ENCODE measurements at places on chromosomes 1 and 21. TPM values are rescaled to one million over a fixed set of nuclear protein-coding genes. Genes with fewer than 3 reads are reported as not detected.

DNA sequence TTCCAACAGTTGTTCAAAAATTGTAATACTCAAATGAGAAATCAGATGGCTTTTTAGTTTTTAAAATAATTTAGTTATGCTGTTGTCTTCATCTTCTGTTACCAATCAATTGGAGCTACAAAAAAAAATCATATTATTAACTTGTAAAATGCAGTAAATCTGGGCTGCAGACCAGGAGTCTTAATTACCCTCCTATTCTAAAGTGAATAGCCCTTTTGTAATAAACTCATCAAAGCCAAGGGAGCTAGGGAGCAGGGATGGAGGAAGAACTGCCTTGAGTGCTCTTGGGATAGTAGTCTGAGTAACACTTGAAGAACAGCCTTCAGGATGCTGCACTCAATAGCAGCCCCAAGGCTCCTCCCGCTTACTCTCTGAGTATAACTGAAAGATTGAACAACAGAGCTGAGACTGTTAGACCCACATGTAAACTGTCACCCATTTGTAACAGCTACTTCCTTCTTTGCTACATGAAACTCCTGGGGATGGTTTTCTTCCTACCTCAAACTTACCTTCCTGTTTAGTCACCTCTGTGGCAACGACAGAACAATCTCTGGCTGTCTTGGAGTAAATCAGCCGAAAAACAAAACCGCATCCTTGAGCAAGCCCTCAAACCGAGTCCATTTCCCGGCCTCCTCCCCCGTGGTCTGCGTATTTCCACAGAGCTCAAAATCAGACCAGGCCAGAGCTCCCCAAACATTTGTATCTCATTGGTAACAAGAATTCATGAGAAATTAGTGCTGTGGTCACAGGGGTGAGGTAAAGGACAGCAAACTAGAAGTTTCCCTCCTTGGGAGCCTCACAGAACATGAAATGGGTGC lies 55.9 kb downstream of the CD58 start:
- DNase-seq: no peak

Gene HHAT
- total RNA-seq: 3.4 TPM

DNA sequence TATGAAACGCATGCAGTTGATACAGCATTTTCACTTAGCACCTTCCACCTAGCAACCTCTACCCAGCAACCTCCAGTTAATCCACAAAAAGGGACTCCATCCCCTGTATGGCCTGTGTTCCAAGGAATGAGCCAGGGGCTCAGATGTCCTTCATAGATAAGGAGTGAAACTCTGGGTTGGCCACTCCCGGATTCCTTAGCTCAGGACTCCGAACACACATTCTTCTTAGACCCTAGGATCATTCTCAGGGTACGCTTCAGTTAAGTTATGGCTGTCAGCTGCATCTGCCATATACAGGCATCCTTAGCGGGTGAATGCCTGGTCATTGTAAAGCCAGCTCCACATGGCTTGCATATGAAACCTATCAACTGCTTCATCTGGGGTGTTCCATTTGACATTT lies 15.9 kb upstream of the IFI6 start:
- DNase-seq: no peak

DNA sequence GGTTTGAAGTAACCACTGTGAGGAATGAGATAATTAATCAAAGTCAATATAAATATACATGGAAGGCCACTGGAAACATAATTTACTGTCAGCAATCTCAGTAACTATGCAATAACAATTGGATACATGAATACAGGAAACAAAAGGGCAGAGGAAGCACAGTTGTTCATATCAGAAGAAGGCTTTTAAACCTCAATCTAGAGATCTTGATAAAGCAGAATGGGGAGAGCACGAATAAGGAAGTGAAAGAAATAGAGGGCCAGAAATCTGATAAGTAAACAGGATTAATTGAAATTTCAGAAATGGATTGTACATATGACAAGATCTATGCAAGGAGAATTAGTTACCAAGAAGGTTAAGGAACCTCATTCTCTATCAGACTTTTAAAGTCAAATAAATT lies 93.0 kb downstream of the EVI5 start:
- DNase-seq: no peak

DNA sequence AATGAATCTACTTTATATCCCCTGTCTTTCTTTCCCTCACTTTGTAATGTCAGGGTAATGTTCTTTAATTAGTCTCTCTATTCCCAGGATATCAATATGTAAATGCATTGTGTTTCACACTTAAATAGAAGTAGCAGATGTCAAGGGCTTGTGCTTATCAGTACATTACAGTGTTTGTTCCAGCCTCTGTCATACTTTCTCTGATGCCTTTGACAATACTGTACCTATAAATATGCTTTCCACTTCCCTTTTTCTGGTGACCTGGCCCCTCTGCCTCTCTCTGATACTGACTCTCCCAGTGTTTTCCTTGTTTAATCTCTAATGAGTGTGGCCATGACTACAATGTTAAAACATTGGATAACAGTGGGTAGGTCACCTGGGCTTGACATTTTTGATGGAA lies 862.0 kb upstream of the NEGR1 start:
- DNase-seq: no peak

Gene CRYZL1
- 57.8 TPM for total RNA-seq

DNA sequence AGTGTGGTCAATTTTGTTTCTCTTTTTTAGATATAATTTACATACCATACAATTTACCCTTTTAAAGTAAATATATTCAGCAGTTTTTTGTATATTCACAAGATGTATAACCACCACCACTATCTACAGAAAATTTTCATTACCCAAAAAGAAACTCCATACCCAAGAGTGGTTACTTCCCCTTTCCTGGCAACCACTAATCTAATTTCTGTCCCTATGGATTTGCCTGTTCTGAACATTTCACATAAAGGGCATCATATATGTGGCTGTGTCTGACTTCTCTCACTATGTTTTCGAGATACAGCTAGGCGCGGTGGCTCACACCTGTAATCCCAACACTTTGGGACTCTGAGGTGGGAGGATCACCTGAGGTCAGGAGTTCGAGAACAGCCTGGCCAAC lies 13.6 kb downstream of the PACC1 start:
- DNase-seq: no peak

- DNase-seq: no peak
Observed at GRCh38 chr21:41507521-41508414, at the start of gene TMPRSS2. Gene TMPRSS2, minus strand, starts transcription at chr21:41508158. Its CDS starts 10,025 bp downstream, at chr21:41498133.

GRCh38 chr1:174982971-174983689 lies 16.6 kb upstream of the CACYBP start:
- DNase-seq: no peak

GRCh38 chr1:200265104-200265503 lies 144.7 kb downstream of the ZNF281 start:
- no peak for DNase-seq

Gene SELL
- 27.7 TPM for total RNA-seq

- DNase-seq: no peak
Observed at GRCh38 chr1:19903621-19904020, 19.8 kb downstream of the PLA2G2E start.

- DNase-seq: no peak
Observed at GRCh38 chr1:24379733-24380315, 33.8 kb downstream of the STPG1 start.

Gene RBM15
- total RNA-seq: 55.0 TPM

GRCh38 chr1:82266351-82266750 lies 465.6 kb downstream of the ADGRL2 start:
- no peak for DNase-seq

Gene KRTAP12-2
- not detected for total RNA-seq

GRCh38 chr1:22626237-22627157 lies 9.9 kb upstream of the C1QA start:
- no peak for DNase-seq

Gene IL19
- not detected for total RNA-seq

Measured in omental fat pad (tissue), 4 donors.